OCI-LY7 (cell line): ENCODE measurements at places on chromosomes 2 and 18.
A peak's percentile ranks its signal among the peaks of the same experiment; 100 is the strongest.

DNA sequence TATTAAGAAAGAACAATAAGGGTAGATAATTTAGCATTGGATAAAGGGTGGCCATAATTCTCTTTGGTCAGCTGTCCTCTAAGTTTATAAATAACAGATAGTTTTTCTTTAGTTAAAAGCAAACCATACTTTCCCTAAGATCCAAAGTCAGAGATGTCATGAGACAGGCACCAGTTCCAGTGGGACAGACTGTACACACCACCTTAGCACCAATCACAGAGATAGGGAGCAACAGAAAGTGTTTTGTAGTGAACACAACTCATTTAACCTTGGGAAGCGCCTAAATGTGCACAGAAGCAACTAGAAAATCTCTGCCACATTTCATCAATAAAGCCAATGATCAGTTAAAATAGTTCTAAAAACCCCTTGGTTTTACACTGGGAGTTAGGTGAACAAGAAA, 186.8 kb upstream of the SMAD7 start:
- no peak for DNase-seq

- DNase-seq, result no peak
Observed at GRCh38 chr2:238636269-238637073, 209.7 kb downstream of the ASB1 start.

DNA sequence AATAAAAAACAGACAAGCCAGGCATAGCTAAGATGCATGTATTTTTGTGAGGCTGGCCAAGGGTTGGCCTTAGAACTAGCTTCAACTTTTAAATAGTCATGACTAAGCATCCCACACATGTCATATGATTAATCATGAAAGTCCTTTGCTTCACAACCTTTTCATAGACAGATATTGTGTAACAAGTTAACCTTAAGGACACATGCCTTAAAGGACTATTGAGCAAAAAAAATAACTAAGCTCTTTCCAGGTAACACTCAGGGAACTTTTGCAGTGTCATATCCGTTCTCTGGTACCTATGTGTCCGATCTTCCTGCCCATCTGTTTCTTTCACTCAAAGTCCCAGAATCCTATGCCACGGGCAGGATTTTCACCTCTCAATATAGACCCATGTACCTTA, 498.4 kb downstream of the STK39 start:
- no peak for DNase-seq

- DNase-seq, result no peak
Observed at GRCh38 chr2:150882751-150883612, 378.7 kb downstream of the RBM43 start.

DNA sequence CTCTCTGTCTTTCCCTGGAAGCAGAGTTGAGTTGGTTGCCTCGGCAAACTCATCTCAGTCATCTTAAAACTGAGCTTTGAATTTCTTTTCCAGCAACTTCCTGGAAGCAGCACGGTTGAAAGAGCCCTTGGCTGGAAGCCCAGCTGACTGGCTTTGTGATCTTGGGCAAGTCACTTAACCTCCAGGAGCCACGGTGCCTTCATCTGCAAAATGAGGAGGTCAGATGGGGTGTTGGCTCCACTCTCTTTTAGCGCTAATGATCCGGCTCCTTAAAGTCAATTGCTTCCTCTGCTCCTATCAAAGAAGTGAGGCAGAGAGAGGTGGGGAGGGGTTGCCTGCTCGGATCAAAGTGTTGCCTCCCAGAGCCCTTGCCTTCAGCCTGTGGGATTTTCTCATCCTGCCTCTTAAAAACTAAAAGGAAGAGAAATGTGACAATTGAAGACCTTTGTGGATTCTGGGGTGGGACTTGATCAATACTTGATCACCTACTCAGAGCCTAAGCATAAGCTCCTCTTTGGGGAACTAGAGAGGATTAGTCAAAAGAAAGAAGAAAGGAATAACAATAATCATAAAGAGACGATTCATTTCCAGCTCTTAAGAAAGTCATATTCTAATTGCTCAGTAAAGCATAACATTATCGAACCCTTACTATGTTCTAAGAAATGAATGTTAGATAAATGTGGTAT, 86.6 kb downstream of the MYCN start:
- no peak for DNase-seq

GRCh38 chr2:216279459-216279858, 92.8 kb downstream of the MARCHF4 start:
- no peak for DNase-seq

DNA sequence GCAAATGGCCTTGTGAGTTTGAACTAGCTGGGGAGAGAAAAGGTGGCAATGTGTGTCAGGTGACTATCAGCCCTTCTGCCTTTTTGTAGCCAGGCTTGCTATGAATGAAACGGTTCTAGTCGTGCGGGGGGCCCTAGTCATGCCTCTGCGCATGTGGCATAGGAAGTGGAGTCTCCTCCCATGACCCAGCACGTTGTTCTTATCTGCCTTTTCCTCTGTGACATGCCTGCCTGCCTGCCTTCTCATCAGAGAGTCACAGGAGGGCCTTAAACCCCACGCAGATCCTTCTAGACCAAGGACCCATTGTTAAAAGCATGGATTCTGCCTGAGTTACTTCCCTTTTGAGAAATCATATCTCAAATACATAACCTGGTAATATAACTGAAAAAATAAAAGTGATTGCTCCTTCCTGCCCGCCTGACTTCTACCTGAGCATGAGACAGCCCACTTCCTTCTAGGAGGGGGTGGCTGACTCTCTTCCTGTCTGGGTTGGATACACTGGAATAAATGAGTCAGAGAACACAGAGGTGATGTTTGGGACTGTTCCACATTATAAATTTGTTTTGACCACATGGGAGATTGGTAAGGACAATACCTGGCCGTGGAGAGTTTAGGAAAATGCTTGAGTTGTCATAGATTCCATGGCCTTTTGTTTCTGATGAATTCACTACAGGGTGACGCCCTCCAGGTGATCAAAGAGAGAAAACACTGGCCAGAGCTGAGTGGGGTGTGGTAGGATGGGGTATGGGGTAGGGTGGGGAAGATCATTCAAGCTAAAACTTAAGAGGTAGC, 49.8 kb downstream of the FBLN7 start:
- peak; percentile 44 for DNase-seq

- DNase-seq, result no peak
Observed at GRCh38 chr2:162712598-162712997, 126.0 kb downstream of the KCNH7 start.

- no peak for DNase-seq
Observed at GRCh38 chr2:195863564-195863963, 205.1 kb downstream of the DNAH7 start.

- no peak for DNase-seq
Observed at GRCh38 chr18:48777744-48778116, 173.0 kb downstream of the SMAD7 start.

DNA sequence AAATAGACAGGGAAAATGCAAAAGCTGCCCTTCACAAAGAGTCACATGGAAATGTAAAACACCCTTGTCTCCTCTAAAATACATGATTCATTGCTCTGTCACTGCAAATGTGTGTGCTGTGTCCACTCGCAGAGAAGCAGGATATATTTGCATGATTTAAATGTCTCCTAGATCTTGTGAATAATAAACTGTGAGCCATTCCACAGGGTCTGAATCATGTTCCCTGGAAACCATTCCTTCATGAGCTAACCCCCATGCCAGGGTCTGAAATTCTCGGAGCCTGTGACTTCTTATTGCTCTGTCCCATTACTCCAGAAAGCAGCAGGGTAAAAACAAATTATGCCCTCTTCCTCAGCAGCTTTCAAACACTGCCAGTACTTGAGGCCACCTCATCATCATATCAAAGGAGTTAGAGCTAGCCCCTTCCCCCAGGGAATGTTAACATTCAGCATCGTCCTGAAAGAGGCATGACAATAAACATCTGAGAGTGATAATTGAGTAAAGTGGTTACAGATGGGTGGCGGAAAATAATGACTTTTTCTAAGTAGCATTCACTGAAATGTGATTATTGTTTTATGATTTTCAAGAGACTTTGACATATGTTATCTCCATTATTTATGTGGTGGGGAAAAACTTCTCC, 11.7 kb upstream of the CNGA3 start:
- no peak for DNase-seq

- DNase-seq, result no peak
Observed at GRCh38 chr2:71499691-71500090, 46.3 kb downstream of the DYSF start.

- no peak for DNase-seq
Observed at GRCh38 chr2:263022-263738, 652 bp downstream of the SH3YL1 start.

DNA sequence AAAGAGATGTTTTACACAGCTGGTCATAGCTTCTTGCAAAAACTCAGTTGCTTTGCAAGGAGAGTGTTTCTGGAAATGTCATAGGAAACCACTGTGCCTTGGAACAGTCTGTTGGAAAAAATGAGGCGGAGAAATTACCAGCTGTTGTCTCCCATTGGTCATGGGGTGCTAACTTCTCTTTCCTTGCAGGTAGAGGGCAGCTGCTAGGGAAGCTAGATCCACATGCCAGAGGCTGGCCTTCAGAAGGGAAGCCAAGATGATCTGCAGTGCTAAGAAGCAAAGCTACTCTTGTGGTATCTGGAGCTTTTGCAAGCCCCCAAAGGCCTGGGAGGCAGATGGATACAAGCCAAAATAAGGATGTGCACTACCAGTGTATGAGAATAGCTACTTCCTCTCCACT, 34.8 kb upstream of the LAMA1 start:
- no peak for DNase-seq

- DNase-seq, result no peak
Observed at GRCh38 chr2:156580501-156580900, 144.3 kb downstream of the GPD2 start.

GRCh38 chr2:45049569-45050336, 40.5 kb upstream of the SIX2 start:
- no peak for DNase-seq

- DNase-seq, result no peak
Observed at GRCh38 chr2:217856159-217856558, 146.6 kb downstream of the TNS1 start.

GRCh38 chr18:64803471-64803870, 654.6 kb upstream of the LINC00305 start:
- DNase-seq, result no peak

GRCh38 chr2:69032336-69032735, 19.4 kb downstream of the ANTXR1 start:
- DNase-seq, result no peak

DNA sequence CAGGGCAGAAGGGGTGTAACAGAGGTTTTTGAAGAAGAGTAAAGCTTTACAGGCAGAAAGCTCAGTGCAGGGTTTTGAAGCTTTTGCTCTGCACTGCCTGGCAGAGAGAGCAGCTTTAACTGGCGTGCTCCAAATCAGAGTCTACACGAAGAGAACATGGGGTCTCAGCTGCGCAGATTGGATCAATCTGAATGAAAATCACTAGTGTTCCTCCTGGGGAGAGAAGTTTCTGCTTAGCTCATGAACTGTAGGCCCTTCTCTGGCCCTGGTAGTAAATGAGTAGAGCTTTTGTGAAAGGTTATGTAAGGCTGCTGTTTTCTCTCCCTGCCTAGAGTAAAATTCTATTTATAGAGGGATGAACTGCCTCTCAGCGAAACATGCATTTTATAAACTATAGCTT, 13.6 kb downstream of the DCC start:
- no peak for DNase-seq

- DNase-seq, result no peak
Observed at GRCh38 chr2:12806549-12807242, 90.0 kb downstream of the TRIB2 start.

- peak; percentile 57 for DNase-seq
Observed at GRCh38 chr2:68594674-68595492, 48.5 kb upstream of the PROKR1 start.

- no peak for DNase-seq
Observed at GRCh38 chr2:217667512-217667911, 335.3 kb downstream of the TNS1 start.

- peak; percentile 37 for DNase-seq
Observed at GRCh38 chr2:138503652-138504051, 2.1 kb downstream of the SPOPL start.

GRCh38 chr18:78378403-78378802, 601.2 kb upstream of the SALL3 start:
- no peak for DNase-seq

- no peak for DNase-seq
Observed at GRCh38 chr2:17747684-17748452, 5.7 kb downstream of the SMC6 start.

DNA sequence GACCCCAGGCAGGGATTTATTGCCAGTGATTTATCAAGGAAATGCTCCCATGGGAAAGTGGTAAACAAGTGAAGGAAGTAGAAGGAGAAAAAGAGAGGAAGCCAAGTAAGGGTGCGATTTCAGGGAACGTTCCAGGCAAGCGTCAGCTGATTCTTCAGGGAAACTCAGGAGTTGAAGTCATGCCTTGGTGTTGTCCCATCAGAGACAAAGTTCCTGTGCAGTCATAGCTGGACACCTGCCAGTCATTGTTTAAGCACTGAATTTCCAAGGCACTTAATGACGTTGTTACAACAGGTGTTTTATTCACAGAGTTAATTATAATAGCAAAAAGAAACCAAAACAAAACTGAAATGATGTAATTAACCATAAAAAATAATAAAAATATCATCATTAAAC, 381.8 kb upstream of the CRIM1 start:
- no peak for DNase-seq

GRCh38 chr2:32136097-32136496, 29.6 kb upstream of the SLC30A6 start:
- DNase-seq, result no peak

GRCh38 chr2:110998311-110998710, 122.4 kb upstream of the BCL2L11 start:
- DNase-seq, result no peak

DNA sequence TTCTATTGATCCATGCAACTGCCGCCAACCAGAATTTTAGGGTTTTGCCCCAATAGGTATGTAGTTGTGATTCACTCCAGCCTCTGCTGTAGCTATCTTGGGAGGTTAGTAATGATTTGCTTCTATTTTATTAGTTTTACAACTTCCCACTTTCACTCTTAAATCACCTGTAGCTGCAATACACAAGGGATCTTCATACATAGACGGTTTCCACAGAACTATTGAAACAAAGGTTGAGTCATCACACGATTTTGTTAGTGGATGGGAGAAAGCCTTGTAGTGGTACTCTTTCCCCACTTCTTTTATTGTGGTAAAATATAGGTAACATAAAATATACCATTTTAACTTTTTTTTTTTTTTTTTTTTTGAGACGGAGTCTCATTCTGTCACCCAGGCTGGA, 104.2 kb upstream of the SPRED2 start:
- no peak for DNase-seq

GRCh38 chr2:240935103-240935876, 29.2 kb downstream of the CROCC2 start:
- no peak for DNase-seq
